ENCODE measurements at places on chromosomes 2 and 18.

- no peak for DNase-seq
Observed at GRCh38 chr2:37784759-37785149, 113.3 kb upstream of the CDC42EP3 start.

GRCh38 chr2:158498043-158498748, 41.4 kb downstream of the PKP4 start:
- DNase-seq: no peak

DNA sequence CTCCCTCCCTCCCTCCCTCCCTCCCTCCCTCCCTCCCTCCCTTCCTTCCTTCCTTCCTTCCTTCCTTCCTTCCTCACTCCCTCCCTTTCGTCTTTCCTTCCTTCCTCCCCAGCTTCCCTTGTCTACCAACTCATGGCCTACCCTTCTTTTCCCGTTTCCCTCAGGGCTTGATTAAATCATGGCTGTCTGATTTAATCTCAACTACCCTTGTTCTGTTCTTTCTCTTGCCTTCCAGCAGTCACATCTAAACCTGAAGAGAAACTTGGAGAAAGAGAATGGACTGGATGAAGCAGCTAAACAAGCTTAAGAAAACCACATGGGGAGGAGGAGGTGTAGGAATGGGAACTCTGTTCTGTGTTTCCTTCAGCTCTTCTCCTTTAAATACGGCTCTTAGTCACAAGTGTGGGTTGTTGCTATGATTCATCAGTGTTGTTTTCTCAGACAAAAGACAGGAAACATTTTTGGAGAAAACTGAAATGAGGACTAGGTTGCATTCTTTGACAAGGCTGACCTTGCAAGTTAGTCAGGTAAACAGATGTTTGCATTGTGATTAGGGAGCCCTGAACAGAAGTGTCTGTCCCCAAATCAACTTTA, 177.9 kb downstream of the LRRTM1 start:
- no peak for DNase-seq

GRCh38 chr2:174495365-174496012, 8.7 kb upstream of the GPR155 start:
- no peak for DNase-seq

GRCh38 chr18:27120246-27120645, 64.9 kb downstream of the CHST9 start:
- DNase-seq: no peak

- no peak for DNase-seq
Observed at GRCh38 chr2:79780781-79781180, 267.9 kb downstream of the CTNNA2 start.

DNA sequence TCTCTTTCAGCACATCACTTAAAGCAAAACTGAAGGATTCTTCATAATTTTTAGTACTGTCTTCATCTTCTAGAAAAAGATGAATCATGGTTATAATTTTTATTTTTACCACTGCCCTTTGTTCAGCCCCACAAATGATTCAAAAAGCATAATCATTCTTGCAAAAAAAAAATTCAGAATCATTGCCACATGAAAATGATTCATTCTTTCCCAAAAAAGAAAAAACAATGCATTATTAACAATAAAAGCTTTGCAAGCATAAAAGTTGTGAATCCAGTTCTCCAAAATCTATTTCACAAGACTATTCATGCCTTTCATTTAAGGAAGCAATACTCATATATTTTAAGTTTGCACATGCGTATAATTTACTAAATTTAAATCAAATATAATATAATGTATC, 204.8 kb downstream of the RBM43 start:
- DNase-seq: no peak

DNA sequence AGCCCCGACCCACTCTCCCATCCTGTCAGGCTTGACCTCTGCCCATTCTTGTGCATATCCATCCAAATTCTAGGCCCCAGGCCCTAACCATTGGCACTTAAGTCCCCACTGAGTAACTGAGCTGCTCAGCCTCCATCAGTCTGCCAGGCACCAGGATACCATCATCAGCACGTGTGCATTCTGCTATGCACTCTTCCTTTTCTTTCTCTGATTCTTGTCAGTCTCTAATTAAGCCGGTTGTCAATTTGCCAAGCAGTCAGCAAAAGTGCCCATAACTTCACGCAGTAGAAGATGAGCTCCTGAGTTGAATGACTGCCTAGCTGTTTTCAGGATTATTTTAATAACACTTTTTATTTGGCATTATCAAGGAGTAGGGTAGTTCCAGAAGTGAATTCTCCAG, 107.2 kb downstream of the FEZ2 start:
- no peak for DNase-seq

GRCh38 chr2:15436195-15436594, 124.9 kb downstream of the NBAS start:
- DNase-seq: no peak

GRCh38 chr2:203045867-203046266, 31.2 kb downstream of the NBEAL1 start:
- no peak for DNase-seq

DNA sequence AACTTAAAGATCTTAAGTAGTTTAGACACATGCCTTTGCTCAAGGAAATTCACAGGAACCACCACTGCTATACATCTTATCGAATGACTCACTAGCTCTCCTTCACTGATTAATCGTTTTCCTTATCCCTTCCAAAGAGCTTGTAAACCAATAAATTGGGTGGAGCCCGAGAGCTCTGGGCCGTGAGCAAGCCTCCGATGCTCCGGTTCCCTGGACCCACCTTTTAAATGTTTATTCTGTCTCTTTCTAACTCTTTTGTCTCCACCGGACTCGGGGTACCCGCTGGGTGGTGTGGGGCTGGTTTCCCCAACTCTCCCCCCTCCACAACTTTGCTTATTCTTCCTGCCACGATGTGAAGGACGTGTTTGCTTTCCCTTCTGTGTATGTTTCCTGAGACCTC, 292.9 kb upstream of the TMEFF2 start:
- DNase-seq: no peak

DNA sequence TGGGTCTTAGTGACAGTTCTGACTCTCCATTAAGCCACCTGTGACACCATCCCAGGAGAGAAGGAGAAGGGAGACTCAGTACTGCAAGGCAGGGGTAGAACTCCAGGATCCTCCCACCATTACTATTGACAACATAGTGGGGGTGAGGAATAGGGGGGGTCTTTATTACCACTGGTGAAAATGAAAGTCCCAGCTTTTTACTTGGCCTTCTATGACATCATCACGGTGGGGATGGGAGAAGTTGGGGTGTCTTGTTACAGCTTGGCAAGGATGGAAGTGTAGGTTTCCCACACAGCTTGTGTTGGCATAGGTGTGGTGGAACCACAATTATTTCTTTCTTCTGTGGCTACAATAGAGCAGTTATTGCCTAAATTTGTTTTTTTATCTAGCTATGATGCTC, 203.9 kb upstream of the DTNA start:
- no peak for DNase-seq

- no peak for DNase-seq
Observed at GRCh38 chr2:118103951-118104940, 16.0 kb downstream of the INSIG2 start.

DNA sequence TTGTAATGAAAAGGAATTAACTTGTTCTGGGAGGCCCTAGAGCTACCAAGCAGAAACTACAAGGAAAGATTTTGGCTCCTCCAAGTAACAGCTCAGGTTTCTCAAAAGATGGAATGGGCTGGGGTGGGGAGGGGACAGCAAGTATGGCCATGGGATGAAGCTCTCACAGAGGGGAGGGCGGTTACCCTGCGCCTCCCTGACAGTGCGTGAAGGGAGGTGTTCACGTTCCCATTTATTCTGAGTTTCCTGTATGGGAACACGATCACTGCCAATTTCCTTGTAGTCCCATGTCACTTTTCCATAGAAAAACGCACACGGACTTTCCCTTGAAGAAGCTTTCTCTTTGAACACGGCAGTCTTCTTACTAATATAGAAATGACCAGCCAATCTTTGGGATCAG, 17.0 kb downstream of the CDC42EP3 start:
- no peak for DNase-seq

- no peak for DNase-seq
Observed at GRCh38 chr18:36912887-36913286, 84.0 kb downstream of the KIAA1328 start.

- DNase-seq: no peak
Observed at GRCh38 chr2:147614471-147614870, 230.4 kb upstream of the ACVR2A start.

- no peak for DNase-seq
Observed at GRCh38 chr2:30267161-30267975, 36.0 kb downstream of the LBH start.
